CD8-positive, alpha-beta memory T cell (primary cell): ENCODE measurements at places on chromosomes 6 and 20. TPM values are rescaled to one million over a fixed set of nuclear protein-coding genes. Genes with fewer than 3 reads are reported as not detected.

The XRN2 gene
- 93.6 TPM for total RNA-seq

The JAG1 gene
- total RNA-seq, result 0.11 TPM

DNA sequence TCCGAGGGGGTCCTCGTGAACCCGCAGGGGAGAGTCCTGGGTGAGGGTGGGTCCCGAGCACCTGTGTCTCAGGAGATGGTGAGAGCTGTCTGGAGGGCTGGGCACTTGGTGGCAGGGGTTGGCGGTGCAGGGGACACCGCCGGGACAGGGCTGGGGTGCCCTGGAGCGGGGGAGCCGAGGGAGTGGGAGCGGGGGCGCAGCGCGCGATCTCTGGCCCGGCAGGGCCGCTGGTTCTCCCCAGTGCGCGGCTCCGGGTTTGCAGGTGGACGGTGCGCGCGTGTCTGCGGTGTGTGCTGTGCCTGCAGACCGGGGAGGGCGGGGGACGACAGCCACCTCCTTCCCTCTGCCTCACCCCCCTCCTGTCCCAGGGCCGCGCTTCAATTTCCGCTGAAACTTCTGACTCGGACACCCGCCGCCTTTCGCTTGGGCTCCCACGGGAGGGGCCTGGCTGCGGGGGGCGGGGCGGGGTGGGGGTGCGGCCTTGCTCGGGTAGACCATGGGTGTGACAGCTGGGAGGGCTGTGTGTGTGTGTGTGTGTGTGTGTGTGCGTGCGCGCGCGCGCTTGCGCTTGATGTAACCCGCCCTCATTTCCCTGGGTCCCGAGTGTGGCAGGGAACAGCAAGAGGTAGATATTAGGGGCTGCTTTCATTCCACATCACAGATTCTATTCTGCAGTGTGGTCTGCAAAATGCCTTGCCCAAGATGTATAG is 1.2 kb downstream of the TRIB3 start:
- peak; percentile 52 for DNase-seq

GRCh38 chr6:119539066-119539746 is 189.6 kb upstream of the MAN1A1 start:
- DNase-seq, result no peak

- no peak for DNase-seq
Observed at GRCh38 chr6:74320074-74320473, 624.1 kb downstream of the CD109 start.

GRCh38 chr6:3356056-3356823 is 97.5 kb downstream of the PSMG4 start:
- peak; percentile 42 for DNase-seq

DNA sequence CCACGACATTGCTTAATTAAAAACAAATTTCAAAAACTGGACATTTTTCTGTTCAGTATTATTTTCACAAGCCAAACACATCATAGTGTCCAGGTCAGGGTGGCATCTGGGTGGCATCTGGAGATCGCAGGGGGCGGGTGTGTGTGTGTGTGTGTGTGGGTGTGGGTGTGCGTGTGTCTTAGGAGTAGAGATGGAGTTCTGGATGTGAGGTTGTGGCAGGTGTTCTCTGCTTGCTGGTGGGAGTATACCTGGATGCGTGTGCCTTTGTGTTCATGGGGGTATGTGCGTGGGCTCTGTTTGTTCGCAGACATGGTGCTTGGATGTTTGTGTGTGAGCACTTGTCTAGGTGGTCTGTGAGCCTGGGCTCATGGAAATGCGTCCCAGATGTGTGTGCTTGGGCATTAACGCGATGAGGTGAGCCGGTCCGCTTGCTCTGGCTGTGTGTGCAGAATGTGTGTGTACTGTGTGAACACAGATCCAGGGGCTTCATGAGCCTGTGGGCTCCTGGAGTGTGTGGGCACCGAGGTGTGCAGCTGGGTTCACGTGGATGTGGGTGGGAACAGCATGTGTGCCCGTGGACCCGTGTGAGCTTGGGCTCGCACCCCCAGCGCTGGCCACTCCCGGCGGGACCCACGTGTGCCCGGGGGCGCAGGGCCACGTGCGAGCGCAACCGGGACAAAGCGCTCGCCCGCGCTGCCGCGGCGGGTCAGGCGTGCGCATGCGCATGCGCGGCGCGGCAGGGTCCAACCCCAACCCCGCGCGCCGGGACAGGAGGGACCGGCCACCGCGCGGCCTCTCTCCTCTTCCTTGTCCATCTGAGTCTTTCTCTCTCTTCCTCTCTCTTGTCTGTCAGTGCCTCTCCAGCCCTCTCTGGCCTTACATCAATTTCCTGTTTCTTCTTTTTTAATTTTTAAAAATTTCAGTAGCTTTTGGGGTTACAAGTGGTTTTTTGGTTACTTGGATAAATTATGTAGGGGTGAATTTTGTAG is 60.4 kb downstream of the SRC start:
- DNase-seq, result no peak

DNA sequence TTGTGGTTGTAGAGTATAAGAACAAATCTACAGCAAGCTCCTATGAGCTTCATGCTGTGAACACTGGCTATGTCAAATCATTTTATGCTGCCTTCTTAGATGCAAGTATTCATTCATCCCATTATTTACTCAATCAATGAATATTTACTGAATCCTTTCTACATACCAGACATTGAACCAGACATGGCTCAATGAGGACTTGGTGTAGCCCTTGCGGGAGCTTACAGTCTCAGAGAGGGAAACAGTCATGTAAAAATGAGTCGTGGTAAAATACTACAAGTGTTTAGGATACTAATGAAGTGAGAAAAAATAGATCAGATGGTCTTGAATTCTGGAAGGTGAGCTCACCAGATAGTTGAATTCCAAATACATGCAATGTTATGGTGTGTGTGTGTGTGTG is 44.8 kb upstream of the ENPP1 start:
- no peak for DNase-seq

GRCh38 chr6:72760114-72760793 is 138.4 kb downstream of the KCNQ5 start:
- DNase-seq, result no peak

DNA sequence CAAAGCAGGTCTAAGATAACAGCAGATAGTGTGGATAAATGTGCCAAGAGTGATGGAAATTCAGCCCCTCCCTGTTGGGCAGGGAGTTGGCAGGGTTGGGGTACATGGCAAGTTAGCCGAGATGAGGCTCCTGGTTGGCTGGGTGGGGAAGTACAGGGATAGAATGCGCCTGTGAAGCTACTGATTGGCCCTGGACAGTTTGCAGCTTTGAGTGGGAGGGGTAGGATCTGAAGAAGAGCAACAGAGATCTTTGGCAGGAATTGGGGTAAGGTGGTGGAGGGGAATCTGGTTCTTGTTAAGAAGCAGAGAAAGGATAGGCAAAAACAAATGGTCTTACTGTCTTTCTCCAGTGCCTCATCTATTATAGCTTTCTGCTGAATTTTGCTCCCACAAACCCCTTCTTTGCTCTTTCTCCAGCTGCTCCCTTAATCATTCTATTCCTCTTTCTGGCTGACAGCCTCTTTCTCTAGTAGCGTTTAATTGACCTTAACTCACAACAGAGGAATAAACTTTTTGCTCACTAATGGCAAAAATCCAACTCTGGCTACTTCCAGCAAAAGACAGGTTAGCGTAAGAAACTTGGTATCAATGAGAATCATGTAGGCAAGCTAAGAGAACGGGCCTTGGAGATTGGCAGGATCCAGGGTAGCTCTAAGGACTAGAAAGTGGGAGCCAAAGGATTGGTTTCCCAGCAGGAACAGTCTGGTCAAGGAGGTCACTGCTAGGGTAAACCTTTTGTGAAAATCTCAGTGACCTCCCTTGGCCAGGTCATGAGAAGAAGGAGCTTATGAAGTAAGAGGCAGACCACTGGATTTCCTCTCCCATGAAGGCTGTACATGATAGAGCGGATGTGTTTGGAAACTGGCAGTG is 86.3 kb upstream of the CARMIL1 start:
- no peak for DNase-seq

- no peak for DNase-seq
Observed at GRCh38 chr6:1618311-1619097, 8.8 kb downstream of the FOXC1 start.

DNA sequence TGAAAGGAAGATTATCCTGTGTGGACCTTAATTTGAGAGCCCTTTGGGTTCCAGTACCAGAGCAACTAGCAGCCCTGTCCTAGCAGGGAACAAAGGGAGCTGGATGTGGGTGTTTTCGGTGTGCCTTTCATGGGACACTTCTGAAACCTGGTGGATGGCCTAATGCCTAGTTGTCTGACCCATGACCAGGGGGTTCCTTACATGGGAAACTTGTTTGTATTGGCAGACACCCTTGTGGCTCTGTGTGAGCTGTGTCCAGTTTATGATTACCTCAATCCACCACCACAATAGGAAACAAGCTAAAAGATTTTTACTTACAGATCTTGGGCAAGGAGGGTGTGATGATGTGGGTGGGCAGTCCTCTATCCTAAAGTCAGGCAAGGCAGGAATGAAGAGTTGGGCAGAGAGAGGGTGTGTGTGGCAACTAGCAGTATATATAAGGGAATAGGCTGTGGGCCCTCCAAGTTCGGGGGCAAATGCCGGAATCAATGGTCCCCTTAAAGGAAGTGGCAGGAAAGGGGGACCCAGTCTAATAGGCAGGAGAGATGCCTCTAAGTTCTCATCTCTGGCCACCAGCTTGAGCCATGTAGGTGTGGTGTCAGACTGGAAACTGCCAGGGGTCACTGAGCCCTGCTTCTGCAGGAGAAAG is 264.6 kb downstream of the QKI start:
- no peak for DNase-seq

- DNase-seq, result no peak
Observed at GRCh38 chr20:9161311-9161710, 92.4 kb downstream of the PLCB4 start.

- DNase-seq, result no peak
Observed at GRCh38 chr20:33927724-33928123, 66.0 kb upstream of the RALY start.

- no peak for DNase-seq
Observed at GRCh38 chr20:47817573-47817972, 32.3 kb upstream of the SULF2 start.

The RFX6 gene
- total RNA-seq, result not detected

- DNase-seq, result no peak
Observed at GRCh38 chr20:23179766-23180403, 93.8 kb upstream of the CD93 start.

The CCDC28A gene
- 16.1 TPM for total RNA-seq

GRCh38 chr20:25418776-25419175 is 11.3 kb downstream of the GINS1 start:
- no peak for DNase-seq
